ENCODE measurements at places on chromosomes 1 and 21.

DNA sequence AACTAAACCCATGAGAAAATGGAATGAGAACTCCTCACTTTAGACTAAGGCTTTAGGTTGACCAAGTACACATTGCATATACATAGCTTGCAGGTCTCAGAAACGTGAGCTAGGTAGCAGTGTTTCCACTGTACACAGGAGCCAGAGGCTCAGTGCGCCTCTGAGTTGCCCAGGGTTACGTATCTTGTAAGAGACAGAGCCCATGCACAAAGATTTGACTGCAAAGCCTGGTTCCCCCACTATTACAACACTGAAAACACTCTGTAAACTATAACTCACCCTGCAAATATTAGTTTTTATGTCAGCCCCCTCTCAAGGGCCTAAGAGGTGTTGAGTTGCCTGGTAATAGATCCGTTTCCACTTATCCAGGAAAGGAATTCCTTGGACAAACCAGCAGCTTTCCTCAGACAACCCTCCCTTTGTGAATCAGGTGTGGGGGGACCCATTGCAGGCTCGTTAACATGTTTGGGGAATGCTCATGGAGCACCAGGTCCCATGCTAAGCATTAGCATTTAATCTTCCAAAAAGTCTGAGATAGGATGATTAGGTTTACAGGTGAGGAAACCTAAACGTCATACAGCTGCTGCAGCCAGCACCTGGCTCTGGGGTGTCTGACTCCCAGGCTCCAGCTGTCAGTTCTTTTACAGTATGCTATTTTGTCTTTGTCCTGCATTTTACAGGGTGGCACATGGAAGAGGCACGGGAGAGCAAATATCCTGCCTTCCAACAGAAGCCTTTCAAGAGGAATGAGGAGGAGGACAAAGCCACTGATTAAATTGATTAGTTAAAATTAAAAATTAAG lies 25.7 kb downstream of the TENT5C start:
- DNase-seq = no peak

- no peak for DNase-seq
Observed at GRCh38 chr1:193275773-193276172, 89.4 kb upstream of the B3GALT2 start.

DNA sequence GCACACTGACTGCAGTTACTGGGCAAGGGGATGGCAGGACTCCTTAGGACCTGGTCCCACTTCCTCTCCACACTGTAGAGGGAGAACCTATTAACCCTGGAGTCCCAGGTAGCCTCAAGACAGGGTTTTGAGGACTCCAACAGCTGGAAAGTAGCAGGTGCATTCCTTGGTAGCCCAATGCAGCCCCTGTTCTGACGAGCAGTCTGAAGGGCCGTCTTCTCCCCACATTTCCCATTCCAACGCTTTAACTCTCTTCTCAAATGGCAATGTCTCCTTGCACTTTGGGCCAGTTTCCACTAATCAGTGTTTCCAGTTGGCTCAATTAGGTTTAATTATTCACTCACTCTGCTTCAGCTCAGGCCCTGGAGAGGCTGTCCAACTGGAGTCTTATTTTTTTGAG lies 8.8 kb upstream of the INPP5B start:
- no peak for DNase-seq

GRCh38 chr1:199292896-199293295 lies 654.1 kb downstream of the PTPRC start:
- DNase-seq = no peak

GRCh38 chr1:229593800-229594199 lies 32.1 kb downstream of the TAF5L start:
- DNase-seq = no peak

DNA sequence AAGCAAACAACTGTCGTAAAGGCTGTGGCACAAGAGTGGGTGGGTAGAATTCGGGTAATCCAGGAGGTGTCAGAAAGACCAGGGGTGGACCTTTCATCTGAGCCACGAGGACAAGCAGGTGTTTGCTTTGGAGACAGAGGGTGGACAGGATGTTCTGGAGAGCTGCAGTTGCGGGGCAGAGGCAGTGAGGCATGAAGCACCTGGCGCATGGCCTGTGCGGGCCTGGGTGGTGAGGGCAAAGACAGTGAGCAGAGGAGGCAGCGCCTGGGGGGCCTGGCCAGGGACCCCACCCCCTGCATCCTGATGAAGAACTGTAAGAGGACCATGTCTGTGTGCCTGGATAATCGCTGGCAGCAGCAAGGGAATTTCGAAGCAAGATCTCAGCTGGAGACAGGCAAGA lies 24.9 kb downstream of the KIF26B start:
- no peak for DNase-seq

DNA sequence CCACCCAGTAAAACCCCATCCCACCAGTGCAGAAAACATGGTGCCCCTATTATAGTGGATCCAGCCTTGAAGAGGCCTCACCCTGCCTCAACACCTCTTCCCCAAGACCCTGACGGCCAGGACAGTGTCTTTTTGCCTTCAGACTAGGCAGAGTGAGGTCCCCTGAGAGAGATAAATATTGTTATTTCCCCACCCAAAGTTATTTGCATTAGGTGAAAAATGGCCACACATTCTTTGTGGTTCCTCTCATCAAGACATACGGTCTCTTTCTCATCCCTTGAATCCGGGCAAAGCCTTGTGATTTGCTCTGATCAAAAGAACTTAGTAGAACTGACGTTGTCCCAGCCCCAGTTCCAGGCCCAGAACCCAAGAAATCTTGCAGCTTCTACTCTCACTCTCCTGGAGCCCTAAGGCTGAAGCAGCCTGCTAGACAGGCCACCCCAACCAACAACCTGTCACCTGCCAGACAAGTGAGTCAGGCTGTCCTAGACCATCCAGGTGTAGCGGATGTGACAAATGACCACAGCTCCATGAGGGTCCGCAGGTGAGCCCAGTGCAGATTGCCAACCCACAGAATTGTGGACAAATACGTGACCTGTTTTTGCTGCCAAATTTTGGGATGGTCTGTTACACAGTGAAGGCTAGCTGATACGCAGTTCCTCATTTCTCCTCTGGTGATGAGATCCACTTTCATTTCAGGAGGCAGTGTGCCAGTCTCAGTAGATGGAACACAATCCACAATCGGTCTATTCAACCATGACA lies 8.1 kb upstream of the SSU72 start:
- DNase-seq = no peak

- no peak for DNase-seq
Observed at GRCh38 chr1:57471995-57472394, 48.1 kb upstream of the DAB1 start.

DNA sequence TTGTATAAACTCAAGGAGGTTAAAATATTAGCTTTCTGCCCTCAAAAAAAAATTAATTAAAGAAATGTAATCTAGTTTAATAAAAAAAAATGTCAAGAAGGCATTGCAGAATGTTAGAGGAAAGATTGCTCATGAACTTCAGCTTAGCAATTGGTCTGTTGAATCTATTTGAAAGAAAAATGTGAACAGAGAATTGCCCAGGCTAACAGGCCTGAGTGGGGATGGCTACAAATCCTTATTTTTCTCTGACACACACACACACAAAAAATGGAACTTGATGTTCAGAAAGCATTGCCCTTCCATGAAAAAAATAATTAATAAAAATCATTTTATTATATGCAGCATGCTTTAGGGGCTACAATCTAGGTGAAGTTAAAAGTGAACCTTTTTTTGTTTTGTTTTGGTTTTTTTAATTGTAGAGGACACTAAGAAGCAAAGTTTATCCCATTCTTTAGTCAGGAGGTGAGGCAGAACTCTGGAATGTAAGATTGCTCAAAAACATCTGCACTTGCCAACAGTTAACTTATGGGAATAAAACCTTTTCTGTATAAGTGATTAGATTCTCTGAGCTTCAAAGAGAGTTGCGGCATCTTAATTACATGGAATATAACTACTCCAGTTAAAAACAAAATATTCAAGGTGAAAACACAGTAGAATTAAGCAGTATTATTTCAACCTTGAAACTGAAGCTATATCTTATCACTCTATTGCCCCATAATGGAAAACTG lies 658.5 kb upstream of the ADGRL2 start:
- no peak for DNase-seq

- DNase-seq = no peak
Observed at GRCh38 chr1:2604156-2604843, 17.7 kb downstream of the PRXL2B start.

DNA sequence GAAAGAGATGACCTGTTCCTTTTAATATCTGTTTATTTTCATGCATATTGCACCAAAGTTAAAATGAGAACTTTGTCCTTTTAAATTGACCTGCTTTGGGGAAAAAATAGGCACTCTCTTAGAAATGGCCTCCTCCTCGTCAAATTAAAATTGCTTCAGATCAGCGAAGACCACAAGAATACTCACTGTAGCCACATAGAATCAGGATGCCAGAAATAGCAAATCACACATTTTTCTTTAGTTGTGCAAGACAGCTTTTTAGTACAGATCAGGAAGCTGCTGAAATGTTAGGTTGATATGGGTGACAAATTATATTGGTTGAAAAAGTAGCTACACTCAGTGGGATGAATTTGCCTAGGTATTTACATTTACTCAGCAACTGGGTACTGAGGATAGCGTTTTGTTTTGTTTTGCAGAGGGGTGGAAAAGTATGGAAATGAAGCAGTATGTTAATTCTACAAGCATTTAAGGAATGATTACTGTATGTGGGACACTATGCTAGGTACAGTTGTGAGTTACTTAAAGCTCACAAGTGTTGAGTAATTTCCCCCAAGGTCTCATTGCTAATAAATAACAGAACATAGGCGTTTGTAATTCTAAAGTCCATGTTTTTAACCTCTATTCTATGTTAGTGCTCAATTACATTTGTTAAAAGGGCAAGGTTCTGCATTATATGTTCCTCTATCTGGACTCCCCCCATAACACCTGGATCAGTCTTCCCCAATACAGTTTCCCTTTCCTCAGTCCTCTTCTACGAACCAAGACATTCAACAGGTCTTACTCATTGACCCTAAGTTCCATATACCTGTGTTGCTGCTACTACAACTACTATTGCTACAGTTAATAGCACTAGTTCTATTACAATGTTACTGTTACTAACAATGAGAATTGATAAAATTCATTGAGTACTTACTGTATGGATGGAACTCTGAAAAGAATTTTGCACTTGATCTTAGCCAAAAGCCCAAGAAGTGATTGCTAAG lies 99.4 kb upstream of the S1PR1 start:
- peak; percentile 48 for DNase-seq

DNA sequence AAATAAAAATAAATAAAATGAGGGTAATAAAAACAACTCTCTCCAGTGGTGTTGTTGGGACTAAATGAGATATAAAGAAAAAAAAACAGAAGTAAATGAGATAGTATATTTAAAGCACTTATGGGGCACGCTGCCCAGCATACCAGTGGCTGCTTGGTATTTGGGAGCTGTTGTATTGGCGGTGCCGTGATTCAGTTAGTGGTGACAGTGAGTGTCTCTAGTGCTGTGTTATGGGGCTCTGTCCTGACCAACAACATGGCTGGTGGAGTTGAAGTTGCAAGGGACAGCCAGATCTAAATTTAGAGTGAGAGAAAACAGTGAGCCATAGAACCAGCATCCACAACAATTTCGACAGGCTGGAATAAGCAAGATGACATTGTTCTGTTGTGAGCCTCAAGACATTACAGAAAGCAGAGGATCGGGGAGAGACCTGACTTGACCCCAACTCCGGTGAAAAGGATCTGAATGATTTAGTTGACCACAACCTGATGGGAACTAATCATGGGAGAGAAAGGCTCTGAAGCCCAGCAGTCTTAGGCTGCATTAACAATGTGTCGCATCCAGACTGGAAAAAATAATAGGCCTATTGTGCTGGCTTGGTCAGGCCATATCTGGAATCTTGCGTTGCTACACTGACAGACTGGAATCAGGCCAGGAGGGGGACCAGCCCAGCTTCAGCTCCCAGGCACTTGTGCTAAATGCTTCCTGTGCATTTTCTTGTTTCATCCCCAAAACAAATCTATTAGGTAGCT lies 2.4 kb upstream of the MFSD2A start:
- no peak for DNase-seq

DNA sequence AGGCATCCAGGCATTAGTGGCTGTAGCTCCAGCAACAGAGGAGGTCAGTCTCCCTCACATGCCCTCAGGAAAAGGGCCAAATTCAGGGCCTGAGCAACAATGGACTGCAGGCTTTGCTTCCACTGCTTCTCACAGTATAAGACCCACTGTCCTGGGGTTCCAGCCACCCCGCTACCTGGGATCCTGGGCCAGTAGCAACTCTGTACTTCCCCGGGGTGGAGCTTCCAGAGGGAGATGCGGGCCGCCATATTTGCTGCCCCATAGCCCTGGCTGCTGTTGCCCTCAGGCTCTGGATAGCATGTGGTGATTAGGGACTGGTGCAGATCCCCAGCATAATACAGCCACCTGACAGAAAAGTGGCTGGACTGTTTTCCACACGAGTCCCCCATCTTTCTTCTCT lies 201.1 kb upstream of the POGK start:
- DNase-seq = no peak

GRCh38 chr1:235679644-235680043 lies 30.1 kb upstream of the GNG4 start:
- DNase-seq = no peak

GRCh38 chr1:225896937-225897549 lies 8.1 kb upstream of the LEFTY1 start:
- peak; percentile 91 for DNase-seq

DNA sequence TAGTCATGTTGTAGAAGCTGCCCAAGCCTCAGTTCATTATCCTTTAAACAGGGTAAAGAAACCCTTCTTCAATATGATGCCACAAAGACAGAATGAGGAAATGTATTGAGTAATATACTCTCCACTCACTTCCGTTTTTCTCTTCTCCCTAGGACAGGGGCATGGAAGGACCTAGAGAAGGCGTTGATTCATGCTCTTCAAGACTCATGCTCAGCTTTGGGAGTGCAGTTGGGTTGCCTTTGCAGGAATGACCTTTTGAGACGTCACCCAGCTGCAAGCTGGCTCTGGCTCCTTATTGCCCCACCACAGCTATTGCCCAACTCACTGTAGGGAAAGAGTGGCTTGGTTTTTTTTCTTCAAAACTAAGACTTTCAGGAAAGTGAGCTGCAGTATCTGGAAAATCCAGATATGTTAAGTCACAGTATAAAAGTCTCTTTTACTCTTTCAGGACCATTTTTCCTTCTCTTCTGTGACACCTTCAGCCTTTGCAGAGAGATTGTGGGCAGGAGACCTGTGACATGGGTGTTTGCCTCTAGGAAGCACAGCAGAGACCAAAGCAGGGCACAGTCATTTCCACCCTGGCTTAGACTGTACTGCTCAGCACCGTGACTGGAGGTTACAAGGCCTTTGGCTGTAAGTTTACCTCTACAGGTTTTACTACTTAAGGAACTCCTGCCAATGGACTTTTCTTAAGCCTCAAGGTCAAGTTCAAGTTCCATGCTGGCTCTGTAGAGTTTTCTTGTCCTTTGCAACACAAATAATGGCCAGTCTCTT lies 39.5 kb downstream of the XCL2 start:
- peak; percentile 52 for DNase-seq

DNA sequence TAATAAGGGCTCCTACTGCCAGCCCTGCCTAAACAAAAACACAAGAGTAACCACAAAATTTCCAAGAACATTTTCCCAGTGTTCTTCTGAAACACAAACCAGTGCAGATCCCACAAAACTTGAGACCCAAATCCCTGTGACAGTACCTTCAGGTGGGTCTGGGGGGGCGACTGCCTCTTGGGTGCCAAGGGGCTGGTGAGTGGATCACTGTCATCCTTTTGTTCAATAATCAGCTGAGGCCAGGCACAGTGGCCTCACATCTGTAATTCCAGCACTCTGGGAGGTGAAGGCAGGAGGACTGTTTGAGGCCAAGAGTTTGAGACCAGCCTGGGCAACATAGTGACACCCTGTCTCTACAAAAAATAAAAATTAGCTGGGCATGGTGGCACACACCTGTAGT lies 87.6 kb downstream of the GLIS1 start:
- DNase-seq = no peak

- DNase-seq = no peak
Observed at GRCh38 chr1:164605254-164606091, 46.5 kb downstream of the PBX1 start.

GRCh38 chr1:57109883-57110282 lies 144.1 kb upstream of the C8B start:
- no peak for DNase-seq
